SHP77 (cell line): ENCODE measurements at places on chromosomes 12 and 14.

DNA sequence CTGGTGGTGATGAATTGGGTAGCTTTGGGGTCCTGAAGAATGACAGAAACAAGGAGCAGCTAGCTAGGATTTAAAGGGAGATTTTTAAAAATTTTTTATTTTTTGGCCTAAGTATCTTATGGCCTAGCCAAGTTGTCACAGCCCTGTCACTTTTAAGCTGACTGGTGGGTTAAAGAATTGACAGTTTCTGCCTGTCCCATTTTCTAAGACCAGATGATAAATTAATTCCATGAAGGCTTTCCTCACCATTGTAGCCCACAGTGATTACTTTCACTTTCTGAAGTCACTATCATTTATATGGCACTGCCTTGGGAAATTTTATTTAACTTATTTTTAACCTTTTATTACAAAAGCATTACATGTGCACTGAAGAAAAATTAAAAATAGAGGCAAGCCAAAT, 43.2 kb downstream of the BICDL1 start:
- no peak for DNase-seq

DNA sequence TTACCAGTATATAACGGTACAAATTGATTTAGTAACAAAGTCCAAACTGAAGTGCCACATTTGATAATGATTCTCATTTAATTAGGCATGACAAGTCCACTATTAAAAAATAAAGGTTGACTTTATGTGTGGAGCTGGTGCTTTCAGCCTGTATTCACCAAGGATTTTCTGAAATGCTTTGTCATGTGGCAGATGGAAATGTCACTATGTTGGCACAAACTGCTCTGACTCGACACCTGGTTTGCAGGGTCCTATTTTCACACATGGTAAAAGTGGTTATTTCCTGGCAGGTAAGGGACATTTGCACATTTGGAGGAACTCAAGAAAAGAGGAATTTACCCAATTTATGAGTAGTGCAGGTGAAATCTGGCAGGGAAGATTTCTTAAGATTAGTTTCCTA, 572.6 kb upstream of the MDGA2 start:
- peak; percentile 21 for DNase-seq

DNA sequence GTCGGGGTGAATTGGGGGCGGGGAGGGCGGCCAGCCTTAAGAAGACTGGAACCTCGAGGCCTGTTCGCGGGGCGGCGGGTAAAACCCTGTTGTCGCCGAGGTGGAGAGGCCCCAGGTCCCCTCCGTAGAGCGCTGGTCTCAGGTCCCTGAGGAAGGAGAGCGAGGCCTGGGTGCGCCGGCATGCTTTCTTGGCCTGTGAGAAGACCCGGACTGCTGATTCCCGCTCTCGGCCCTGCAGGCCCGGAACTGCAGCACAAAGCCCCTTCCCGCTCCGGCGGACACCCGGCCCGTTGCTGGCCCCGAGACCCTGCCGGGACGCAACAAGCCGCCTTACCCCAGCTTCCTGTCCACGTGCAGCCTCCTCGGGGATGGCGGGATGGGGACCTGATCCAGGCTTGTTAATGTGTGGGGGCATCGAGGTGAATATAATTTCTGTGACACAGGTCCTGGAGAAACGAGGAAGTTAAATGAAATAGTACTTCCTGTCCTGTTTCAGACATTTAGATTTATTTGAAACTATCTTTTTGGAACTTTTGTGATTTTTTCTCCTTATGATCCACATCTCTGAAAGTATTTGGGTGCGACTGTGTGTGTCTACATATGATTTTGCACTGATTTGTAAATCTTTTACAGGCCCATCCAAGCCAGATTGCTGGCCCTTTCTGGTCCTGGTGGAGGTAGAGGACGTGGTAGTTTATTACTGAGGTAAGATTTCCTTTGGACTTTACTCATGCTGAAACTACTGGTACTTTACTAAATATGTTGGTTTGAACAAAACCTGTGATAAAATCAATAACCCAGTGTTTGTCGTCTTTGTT, 600 bp downstream of the PNN start:
- DNase-seq, result peak; percentile 40

- no peak for DNase-seq
These were observed 3.4 kb downstream of the PLEKHG3 start for GRCh38 chr14:64707661-64708060.

GRCh38 chr12:93137656-93138612, 208.8 kb upstream of the EEA1 start:
- no peak for DNase-seq

DNA sequence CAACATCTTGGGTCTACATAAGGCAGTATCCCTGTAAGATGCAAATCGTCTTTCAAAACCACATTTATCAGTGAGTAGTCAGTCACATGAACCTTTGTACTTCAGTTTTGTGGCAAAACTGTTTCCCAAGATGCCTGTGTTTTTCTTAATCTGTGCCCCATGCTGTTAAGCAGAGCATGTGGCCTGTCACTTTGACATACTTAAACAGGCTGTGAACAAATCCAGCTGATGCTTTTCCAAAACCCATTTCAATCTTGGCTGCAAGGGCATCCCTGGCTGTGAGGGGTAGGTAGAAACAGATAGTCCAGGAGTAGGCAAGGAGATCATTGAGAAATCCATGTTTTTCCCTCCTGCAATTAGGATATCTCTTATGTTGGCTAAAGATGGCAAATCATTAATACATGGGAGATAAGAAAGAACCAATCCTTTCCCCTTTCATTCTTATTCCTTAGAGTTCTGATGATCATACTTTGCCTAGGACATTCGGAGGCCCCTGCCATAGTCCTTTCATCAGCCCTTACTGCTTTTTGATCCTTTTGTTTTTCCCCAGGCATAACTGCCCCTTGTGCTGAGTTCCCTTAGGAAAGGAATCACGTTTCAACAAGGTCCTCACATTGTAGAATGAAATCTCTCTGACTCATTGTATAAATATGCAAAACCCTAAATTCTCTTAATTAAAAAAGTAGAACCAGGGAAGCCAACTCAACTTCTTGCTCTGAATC, 121.1 kb upstream of the EEA1 start:
- DNase-seq, result no peak

GRCh38 chr14:69999261-69999674, 120.1 kb downstream of the SMOC1 start:
- peak; percentile 98 for DNase-seq

DNA sequence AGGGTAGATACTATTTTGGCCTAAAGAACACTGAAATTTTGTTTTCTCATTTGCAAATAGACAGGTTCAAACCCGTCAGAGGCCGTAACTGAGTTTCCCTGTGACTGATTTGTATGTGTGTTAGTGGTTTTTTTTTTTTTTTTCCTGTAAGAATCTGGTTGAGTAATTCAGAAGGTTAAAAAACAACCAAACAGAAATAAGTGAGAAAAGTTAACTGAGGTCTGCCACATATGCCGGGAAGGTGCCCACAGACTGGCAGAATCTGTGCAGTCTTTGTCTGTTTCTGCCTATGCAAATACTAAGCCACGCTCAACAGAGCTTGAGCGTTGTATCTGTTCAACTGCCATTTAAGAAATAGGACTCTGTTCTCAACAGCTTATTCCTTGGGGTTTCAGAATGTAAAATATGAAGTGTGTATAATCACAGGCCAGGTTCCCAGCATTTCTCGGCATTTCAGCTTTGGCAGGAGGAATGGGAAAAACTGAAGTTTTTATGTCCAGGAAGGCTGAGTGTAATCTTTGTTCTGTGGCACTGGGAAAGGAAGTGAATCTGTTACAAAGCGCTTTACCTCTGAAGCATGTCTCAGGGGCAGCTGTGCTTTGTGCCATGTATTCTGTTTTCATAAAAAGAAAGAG, 181.9 kb downstream of the PRKCH start:
- no peak for DNase-seq

DNA sequence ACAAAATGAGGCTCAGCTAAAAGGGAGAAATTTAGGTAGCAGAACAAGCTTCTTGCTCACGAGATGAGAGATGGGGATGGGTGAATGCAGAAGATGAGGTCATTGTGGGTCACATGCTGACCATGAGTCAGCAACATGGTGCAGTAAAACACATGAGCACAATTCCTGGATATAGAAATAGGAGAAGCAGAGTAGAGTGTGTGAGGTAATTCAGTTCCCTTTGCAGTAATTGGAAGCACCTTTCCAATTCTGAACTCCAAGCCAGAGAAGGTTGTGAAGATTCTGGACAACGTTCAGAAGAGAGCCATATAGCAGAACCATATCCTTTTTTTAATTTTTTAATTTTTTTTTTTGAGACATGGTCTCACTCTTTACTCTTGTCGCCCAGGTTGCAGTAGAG, 62.0 kb upstream of the LMNTD1 start:
- DNase-seq, result no peak

DNA sequence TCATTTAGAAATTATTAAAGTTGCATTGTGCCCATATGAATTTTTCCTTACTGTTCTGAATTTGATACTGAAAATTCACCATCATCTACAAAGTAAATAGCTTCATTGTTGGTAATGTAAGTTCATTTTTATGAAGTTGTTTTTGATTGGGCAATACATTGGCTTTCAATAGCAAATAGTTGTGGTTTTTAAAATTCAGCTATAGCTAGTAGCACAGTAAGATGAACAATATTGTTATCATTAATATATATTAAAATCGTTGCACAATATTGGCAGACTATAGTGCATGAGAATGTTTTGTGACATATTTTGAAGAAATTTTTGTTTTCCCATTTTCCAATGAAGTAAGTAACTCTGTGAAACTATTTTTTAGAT, 575.0 kb downstream of the PRKD1 start:
- DNase-seq, result no peak

GRCh38 chr12:116361414-116362223, 84.1 kb upstream of the MED13L start:
- DNase-seq, result peak; percentile 89

DNA sequence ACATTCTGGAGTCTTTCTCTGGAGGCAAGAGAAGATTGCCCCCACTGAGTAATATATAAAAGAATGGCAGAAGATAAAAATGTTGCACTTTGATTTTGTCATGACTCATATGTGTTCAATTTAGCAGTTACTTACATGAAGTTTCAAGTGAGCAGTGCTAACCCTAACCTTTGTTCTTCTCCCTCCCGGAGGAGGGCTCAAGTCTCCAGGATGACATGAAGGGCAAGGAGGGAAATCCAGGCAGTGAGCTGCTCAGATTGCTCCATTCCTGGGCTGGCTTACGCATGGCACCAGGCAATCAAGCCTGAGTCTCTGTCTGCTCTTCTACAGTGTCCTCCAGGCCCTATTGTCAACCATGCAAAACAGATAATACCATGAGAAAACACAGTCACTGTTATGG, 322.3 kb downstream of the DUSP6 start:
- no peak for DNase-seq

DNA sequence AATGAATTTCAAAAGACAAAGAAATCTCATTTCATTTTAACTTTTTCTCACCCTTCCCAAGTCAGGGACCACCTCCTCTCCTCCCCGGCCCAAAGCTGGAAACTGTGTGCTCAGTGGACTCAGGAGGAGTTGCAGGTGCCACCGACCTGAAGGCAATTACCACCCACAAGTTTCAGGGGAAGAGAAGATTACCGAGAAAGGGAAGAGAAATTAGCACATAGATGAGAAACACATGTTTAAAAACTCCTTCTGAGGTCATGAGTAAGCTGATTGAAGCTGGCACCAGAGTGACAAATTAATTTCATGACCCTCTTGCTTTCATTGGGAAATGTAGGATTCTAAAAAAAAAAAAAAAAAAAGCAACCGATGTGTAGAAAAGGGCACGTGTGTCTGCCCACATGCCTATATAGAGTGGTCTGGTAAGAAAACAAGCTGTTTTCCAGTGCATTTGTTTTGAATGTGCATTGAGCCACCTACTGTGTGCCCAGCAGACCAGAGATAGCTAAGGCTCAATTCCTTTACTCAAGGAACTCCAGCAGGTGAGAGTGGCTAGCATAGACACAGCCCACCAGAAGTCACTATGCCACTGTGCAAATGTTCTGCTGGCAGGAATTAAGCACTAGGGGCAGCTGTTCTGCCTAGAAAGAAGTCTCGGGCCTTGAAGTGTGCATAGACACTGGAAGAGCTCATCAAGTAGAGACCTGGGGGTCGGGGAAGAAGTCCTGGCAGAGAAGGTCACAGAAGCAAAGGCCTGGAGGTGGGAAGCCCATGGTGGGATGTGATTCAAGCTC, 30.5 kb downstream of the DPF3 start:
- DNase-seq, result no peak

DNA sequence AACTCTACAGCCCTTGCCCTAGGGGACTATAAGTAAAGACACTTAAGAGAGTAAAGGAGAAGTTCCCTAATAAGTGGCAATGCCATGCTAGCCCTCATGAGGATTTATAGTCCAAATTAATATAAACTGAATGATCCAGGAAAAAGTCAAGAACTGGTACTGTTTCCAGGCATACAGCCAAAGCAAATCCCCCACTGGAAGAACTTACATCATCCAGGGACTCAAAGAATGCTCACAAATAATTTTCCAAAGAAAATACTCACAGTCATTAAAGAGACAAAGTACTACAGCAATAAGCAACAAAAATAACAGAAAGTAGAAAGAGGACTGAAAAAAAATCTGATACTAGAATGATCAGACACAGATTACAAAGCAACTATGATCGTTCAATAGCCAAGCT, 79.7 kb upstream of the RAP1B start:
- DNase-seq, result no peak

DNA sequence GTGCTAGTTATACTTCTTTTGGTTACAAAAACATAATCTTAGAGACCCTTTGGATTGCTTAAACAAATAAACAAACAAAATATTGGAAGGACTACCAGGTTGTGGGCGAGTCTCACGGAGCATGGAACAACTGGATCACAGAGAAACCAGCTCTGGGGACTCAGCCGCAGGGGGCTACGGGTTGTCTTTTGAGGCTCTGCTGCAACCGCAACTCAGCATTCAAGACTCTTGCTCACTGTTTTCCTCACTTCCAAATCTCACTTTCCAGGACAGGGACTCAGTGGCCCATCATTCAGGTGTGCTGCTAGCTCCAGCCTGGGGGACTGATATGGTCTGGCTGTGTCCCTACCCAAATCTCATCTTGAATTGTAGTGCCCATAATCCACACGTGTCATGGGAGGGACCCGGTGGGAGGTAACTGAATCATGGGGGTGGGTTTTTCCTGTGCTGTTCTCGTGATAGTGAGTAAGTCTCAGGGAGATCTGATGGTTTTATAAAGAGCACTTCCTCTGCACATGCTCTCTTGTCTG, 14.0 kb upstream of the SERPINA4 start:
- no peak for DNase-seq

GRCh38 chr12:54195737-54196347, 7.1 kb upstream of the SMUG1 start:
- no peak for DNase-seq

DNA sequence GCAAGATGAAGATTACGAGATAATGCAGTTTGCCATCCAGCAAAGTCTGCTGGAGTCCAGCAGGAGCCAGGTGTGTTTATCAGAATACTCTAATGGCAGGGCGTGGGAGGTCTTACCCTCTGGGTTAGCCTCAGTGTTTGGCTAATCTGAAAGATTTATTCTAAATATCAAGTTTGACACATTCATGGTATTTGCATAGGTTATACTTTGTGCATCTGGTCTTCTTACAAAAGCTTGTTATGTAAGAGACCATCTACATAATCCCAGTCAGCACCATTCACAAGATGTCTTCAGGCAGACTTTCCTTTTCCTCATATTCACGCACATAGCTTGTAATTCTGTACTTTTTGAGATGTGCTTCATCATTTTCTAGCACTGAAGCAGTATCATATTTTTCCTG, 14.4 kb downstream of the C12orf76 start:
- DNase-seq, result no peak
